ENCODE measurements at places on chromosomes 2 and 18.

DNA sequence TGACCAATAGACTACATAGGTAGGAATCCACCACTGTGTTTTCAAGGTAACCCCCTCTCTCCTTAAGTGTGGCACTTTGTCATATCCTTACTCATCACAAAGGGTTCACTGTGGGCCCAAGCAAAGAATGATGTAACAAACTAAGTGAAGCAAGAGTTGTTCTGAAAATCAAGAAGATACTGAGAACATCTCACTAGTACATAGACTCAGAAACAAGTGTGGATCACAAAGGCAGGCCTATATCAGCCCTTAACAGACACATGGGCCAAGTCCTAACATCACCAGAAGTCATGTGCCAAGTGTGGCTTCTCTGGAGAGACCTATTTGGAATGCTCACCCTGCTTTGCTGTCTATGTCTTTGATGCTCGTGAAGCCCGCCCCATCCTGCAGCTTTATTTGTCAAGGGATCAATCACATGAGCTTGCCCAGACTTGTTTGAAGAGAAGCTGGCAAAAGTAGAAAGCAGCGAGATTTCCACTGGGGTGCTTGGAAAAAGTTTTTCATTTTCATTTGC lies 131.2 kb upstream of the TTC39C start:
- DNase-seq = no peak

DNA sequence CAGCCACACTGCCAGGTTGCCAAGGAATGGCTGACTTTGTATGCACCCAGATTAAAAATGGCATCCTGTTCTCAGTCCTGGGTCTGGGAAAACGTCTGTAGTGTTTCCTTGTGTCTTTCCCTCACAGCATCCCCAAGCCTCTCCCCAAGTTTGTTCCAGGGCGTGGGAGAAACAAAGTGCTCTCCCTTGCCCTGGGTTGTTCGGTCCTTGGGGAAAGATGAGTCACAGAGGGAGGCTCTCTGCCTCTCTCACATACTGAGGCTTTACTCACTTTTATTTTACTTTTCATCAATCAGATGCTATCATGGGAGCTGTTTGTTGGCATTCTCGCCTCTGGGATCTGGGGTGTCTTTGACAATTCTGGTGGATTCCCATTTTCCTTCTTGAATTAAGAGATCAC lies 492.3 kb downstream of the XIRP2 start:
- no peak for DNase-seq

GRCh38 chr18:52679354-52679753 lies 339.4 kb downstream of the DCC start:
- no peak for DNase-seq

DNA sequence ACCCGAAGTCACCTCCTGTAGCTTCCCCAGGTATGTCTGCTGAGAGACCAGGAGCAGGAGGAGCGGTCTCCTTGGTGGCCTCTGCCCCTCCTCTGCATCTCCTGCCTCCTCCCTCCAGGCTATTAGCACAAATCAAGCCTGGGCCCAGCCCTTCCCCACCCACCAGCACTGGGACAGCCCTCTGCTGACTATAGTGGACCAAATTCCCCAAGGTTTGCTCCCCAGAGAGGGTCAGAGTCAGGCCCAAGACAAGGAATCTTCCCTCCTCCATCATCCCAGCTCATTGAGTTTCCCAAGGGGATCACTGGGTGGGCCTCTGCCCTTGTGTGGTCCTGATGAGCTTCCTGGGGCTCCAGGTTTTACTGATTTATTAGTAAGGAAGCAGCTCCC lies 62.1 kb downstream of the EMILIN2 start:
- no peak for DNase-seq

GRCh38 chr2:20150806-20151571 lies 73.9 kb downstream of the SDC1 start:
- no peak for DNase-seq
